ENCODE measurements at places on chromosomes 12 and 14.
A peak's percentile ranks its signal among the peaks of the same experiment; 100 is the strongest.

- DNase-seq, result no peak
Measured at GRCh38 chr12:13049816-13050215, 5.6 kb downstream of the FAM234B start.

DNA sequence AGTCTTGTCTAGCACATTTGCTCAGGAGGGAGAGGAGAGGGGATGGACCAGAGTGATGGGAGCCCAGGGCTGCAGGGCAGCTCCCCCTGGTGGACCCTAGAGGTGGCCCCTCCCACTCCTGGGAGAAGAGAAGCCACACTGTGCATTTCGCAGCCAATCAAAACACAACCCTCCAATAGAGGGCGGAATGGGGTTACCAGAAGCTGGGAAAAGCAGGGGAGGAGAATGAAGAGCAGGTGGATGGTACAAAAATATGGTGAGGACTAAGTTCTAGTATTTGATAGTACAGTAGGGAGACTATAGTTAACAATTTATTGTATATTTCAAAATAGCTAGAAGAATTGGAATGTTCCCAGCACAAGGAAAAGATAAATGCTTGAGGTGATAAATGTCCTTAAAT, 23.6 kb downstream of the VASH1 start:
- DNase-seq, result peak; percentile 82

DNA sequence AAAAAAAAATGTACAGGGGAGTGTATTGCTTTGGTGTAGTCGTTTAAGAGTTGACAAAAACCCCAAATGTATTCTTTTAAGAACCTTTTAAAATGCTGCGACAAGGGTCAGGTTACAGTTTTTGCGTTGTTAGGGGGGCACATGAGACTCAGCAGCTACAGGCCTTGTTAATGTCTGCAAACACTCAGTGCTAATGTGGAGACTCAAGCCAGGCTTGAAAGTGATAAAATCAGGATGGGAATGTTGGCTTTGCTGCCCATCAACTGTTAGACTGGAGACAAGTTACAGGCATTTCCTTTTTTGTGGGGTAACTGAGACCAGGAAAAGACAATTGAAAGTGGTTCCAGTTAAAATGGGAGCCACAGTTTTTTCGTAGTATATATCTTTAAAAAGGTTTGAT, 84.8 kb downstream of the PRKCH start:
- DNase-seq, result no peak

- DNase-seq, result no peak
Measured at GRCh38 chr14:100306998-100307765, 938 bp upstream of the SLC25A29 start.

GRCh38 chr12:107144990-107145389, 51.6 kb upstream of the CRY1 start:
- DNase-seq, result peak; percentile 61

DNA sequence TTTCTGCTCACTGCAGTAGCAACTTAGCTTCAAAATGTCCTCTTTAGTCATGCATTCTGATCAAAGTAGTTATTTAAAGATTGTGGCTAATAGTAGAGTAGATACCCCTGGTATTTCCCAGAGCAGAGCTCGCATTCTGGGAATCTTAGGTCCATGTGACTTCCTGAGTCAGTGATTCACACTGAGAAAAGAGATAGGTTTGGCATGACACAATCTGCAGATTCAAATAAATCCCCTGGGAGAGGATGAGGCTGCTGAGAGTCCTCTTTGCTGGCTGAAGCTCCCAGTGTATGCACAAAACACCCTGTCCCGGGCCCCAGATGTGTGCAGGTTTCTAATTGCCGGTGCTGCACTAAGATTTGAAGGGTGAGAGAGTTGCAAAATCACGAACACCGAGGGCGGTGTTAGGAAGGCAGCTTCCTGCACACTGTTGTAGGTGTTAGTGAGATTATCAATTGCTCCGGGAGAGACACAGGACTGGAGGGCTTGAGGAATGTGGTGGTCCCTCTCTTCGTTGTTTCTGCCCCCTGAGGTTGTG, 233.2 kb downstream of the NRXN3 start:
- DNase-seq, result peak; percentile 59

- no peak for DNase-seq
Measured at GRCh38 chr14:100286484-100287191, 19.6 kb downstream of the SLC25A29 start.

- DNase-seq, result no peak
Measured at GRCh38 chr12:28222081-28222700, 31.9 kb downstream of the CCDC91 start.

- peak; percentile 53 for DNase-seq
Measured at GRCh38 chr12:65608319-65608916, 215.9 kb upstream of the HMGA2 start.

DNA sequence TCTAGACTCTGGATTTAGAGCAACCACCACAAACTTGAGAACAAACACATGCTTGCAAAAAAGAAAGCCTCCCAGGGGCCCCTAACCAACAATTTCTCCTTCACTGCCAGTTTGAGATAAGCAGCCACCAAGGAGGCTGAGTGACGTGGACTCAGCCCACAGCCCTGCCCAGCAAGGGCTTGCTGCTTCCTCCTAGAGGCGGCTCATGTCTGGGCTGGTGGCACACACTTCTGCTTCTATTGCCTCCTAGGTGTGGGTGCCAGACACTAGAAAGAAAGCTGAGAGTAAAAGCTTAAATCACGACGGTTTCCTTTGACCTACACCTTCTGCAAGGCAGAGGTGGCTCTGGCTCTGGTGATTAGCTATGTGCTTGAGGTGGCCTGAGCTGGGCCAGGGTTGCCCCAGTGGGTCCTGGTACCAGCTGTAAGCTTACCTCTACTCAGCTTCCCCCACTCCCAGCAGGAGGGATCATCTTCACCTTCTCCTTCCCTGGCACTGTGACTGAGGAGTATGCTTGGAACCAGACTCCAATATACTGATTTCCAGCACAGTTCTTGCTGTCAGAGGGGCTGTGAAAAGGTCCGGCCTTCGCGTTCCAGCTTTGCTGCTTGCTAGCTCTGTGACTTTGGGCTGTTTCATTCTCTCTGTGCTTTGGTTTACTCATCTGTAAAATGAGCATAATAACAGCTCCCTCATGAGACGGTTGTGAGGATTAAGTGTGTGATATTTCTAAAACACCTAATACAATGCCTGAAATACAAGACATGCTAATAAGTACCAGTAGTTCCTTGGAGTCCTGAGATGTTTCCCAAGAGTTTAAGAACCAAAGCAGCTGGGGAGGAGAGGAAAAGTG, 89.7 kb upstream of the PARP11 start:
- no peak for DNase-seq

DNA sequence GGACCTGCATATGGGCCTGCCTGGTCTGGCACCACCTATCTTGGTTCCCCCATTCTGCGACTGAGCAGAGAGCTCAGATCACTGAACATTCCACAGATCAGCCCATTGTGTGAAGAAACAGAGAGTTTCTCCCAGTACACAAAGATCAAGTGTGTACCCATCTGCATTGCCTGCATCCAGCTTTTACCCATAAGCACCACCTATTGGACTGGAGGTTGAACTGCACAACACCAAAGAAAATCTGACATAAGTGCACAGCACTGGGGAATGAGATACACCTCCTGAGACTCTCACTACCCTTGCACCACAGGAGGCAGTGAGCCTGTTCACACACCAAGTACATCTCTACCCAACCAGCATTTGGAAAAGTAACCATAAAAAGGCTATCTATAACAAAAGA, 362.6 kb upstream of the CLEC14A start:
- peak; percentile 4 for DNase-seq

DNA sequence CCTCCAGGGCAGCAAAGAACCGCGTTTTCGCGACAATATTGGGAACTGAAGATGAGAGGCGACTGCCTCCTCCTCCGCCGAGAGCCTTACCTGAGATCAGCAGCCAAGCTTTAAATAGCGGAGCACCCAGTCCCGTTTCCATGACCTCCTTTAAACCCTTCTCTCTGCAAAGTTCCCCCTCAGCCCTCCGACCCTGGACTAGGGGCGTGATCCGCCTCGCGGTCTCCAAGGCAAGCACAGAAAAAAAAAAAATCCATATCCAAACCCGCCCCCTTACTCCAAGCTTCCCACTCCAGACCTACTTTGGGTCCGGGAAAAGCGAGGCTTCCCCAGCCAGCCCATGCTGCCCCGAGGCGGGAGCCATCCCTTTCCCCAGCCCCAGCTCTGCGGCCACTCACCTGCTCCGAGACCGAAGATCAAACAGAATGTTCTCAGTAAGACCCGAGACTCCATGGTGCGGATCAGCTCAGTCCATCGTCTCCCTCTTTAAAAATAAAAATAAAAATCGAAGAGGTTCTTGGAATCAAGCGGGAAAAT, 630 bp downstream of the NELL2 start:
- DNase-seq, result no peak

DNA sequence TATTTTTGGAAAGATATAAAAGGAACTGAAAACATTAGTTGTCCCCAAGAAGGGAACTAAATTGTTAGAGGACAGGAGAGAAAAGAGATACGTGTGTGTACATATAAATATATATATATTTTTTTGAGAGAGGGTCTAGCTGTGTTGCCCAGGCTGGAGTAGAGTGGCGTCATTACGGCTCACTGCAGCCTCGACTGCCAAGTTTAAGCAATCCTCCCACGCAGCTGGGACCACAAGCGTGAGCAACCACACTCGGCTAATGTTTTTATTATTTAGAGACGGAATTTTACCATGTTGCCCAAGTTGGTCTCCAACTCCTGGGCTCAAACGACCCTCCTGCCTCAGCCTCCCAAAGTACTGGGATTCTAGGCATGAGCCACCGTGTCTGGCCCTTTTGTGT, 16.2 kb upstream of the NOP2 start:
- DNase-seq, result no peak

DNA sequence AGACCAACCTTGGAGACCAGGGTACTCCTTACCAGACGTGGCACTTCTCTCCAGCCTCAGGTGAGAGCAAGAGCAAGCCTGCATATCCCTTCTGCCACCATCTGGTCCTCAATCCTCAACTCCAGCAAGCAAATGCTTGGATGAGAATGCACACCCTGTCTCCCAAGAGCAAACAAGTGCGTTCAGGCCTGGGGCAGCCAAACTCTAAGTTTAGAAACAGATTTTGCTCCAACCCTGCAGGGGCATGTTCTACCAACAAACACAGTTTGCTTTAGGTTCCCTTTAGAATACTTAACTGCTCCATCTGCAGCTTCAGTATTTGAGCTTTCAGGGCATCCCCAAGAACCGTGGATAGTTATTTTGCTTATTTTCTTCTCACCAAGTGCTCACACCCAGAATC, 55.9 kb upstream of the FICD start:
- no peak for DNase-seq

GRCh38 chr14:23025151-23025814, 9.4 kb downstream of the PSMB5 start:
- no peak for DNase-seq

GRCh38 chr12:89895591-89895990, 187.0 kb upstream of the ATP2B1 start:
- no peak for DNase-seq

DNA sequence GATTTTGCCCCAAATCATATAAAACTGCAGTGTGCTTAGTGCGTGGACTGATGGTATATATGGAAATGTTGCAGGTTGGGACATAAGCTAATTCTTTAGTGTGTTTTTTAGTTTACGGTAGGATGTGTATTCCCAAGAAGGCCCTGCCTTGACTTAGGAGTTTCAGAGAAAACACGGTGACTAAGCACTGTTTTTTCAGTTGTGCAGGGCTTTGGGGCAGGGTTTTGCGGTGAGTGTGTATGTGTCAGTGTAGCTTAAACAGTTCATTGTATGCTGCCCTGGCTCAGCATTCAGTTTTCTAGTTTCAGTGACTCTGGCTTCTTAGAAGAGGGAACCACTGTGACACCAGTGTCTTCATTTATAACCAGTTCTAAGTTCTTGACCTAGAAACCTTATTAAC, 101.2 kb downstream of the AKAP6 start:
- DNase-seq, result peak; percentile 86

DNA sequence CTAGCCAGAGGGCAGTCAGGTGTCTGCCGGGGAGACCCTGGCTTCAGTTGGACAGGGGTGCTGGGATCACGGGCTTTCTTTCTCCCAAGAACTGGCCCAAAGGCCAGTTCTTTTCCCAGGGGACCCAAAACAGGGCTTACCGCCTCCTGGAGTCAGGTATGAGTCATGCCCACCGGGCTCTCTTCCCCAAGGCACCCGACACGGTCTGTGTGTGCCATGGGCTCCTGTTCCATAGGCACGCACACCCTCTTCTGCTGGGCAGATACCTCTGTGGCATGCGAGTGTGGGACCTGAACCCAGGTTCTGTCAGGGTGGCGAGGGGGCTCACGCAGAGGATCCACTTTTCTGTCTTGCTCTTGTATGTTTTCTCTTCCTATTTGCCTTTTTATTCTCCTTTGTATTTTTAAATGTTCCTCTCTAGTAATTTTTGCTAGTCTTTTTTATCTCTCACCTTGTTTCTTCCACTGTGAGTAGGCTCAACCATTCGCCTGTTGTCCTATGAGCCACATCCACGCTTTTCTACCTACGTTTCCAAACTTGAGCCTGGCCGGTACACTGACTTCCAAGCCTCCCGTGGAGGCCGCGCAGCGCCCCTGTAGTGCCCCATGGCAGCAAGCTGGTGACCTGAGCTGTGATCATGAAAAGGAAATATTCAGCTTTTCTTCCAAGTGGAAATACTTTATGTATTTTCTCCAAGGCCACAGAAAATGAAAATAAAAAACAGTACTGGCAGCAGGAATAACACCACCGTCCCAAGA, 362.2 kb downstream of the CACNA1C start:
- no peak for DNase-seq

- DNase-seq, result no peak
Measured at GRCh38 chr12:97235102-97235501, 227.5 kb upstream of the RMST start.

DNA sequence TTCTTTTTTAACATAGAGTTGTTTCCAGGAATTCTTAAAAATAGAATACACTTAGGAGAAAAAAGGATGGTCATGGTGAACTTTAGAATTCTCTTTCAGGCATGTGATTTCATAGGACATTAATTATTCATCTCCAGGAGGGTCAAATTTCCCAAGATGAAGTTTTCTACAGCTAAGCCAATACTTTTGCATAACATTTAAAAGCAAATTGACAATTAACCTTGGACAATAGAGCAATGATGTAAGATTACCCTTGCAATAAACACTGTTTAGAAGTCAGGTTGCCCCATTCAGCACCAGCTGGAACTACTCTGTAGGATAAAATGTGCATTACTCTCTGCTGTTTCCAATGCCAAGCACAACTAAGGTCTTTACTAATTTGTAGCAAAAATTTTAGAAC, 49.5 kb downstream of the SIX1 start:
- no peak for DNase-seq

- no peak for DNase-seq
Measured at GRCh38 chr14:103881268-103882201, 34.2 kb upstream of the PPP1R13B start.

DNA sequence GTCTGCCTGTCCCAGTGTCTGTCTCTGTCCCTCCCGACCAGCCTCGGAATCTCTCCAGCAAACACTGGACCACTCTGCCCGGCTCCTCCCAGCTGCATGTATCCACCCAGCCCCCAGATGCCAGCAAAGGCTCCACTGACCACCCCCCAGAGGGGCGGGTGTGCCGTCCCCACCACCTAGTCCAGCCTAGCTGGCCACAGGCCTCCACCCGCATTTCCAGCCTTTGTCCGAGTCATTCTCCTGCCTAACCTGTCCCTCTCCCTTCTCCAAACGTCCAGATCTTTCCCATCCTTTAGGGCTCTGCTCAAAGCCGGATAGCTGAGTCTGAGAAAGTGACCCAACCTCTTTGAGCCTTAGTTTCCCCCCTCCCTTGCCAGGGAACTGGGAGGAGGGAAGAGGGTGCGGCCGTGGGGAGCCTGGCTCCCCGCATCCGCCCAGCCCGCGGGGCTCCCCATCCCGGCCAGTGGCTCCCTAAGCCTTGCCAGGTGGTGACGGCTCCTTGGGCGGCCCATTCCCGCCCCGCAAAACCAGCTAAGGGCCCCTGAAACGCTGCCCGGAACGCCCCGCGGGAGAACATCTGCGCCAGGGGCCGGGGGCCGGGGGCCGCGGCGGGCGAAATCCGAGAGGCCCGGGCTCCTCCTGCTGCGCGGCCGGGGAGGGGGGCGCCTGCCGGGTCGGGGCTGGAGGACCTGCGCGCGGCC, 34.6 kb upstream of the ANKRD9 start:
- no peak for DNase-seq
